ENCODE measurements at places on chromosomes 12 and 14.

DNA sequence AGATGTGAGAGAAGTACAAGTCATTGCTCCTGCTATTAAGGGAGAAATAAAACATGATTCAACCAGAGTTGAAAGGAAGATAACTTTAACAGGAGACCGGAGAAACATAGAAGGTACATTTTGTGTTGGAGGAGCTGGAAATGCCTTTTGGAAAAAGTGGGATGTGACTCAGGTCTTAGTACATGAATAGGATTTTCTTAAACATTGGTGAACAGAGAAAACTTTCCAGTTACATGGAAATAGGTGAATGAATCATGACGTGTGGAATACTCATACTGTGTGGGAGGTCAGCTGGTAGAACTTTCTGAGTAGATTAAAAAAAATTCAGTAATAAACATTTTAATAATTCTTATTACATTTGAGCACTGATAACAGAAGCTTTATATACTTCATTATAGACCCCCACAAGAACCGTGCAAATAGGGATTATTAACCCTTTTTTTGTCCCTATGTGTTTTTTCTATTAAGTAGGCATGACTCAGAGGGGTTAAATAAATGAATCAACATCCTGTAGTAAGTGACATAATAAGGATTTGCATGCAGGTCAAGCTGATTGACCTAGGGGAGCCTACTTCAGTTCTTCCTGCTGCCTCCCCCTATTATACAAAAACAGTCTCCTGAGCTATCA lies 710.5 kb downstream of the NOVA1 start:
- no peak for DNase-seq

GRCh38 chr14:35215110-35215813 lies 76.9 kb upstream of the PSMA6 start:
- DNase-seq = no peak

DNA sequence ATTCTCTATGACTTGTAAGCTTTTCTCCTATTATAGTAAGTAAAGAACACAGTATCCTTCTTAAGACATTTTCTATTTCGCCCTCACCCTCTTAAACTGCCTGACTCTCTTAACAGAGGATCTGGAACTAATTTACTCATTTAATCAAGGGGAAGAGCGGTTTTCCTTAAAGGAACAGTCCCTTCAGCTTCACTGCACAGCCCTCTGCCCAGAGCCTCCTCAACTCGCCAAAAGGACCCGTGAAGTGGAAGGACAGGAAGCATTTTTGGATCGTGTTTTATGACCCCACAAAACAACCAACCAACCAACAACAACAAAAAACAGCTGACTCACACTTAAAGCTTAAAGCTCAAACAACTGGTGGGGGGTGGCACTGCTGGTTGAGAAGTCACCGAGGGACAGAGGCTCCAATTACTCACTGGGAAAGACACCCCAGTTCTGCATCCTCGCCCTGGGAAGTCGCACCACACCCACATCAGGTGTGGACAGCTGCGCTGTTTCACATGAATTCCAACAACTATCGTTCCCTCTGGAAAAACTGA lies 35.7 kb downstream of the NID2 start:
- DNase-seq = no peak

DNA sequence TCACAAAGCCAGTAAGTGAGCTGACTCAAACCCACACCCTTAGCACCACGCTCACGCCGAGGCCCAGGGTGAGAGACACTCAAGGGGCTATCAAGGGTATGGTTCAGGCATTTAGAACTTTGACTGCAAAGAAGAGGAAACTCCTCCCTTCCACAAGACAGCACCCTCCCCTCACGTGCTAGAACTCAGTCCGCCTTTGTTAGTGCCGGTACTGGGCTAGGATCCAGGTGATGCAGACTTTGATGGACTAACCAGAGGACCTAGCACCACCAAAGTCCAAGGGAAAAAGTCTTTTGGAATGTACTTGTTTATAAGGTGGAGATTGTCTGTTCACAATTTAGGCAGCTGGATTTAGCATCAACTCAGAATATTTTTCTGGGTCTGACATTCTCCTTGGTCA lies 33.7 kb downstream of the VWF start:
- DNase-seq = no peak

DNA sequence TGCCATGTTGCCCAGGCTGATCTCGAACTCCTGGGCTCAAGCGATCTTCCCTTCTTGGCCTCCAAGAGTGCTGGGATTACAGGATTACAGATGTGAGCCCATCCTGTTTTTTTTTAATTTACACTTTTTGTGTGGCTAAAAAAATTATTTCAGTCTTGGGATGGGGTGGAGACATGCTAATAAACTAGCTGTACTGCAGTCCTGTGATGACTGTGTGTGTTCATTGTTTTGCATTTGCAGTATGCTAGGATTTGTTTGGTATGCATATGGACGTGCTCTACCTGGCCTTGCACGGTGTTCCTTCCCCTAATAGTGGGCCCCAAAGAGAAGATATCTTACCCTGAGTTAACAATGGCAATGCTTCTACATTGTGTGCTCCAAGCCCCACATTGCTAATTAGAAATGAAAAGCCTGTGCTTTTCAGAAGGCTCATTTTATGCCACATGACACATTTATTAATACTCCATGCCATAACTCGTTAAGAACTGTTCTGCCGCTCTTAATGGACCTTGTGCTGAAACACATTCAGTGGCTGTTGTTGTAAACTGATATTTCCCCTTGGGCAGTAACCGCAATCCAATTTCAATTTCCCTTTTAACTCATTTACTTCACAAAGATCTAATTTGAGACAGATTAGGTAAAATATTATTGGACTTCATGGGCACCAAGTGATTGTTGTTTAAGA lies 86.4 kb downstream of the SCN8A start:
- no peak for DNase-seq

DNA sequence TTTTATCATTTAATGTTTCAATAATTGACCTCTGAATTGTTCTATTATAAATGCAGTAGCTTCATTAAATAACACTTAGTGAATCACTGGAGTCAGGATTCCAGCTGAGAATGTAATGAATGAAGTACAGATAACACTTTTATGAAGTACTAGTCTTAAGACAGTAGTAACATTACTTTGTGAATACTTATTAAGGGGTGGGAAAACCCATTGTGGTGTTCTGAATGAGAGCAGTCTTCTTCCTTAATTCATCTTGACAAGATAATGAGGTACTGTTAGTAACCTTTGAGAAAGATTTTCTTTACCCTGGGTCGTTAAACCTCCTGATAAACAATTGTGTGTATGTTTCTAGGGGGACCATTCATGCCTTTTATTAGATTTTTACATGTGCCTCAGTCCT lies 12.7 kb downstream of the NUP107 start:
- DNase-seq = no peak

Measured in H1 (cell line).